ENCODE measurements at places on chromosomes 7 and 10. TPM values are rescaled to one million over a fixed set of nuclear protein-coding genes. Genes with fewer than 3 reads are reported as not detected.

- DNase-seq = no peak
Measured at GRCh38 chr7:4996696-4997222, 37.8 kb upstream of the MMD2 start.

DNA sequence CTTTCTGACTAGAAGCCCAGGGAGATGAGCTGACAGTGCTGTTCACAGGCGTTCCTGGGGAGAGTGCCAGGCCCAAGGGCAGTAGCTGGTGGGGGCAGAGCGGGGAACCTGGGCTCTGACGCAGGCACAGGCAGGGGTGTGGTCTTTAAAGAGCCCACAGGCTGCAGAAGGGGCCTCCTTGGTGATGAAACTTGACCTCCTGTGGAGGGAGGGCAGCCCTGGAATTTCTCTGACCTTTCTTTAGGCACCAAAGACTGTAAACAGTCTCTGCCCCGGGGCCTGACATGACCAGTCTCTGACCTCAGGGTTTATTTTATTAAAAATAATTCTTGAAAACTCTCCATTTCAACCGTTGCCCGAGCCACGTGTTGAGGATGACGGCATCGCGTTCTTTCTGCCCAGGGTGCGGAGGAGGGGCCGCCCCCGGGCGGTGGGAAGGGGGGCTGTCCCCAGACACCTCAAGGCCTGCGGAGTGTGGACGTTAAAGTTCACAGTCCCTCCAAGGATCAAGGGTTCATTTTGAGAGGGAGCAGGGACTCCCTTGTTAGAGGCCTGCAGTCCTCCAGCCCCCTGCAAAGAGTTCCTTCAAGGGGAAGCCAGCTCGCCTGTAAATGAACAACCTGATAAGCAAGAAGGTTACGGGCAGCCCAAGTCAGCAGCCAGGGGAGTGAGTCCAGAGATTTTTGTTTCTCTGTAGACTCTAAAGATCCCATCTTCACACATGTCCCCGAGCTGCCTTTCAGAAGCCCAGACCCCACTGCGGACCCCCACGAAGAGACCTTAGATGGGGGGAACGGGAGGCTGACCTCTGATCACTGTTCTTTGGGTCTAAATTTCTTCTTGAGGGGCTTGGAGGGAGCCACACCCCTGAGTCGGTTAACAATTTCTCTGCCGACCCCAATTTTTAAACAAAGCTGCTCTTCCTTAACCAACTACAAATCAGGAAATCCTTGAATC, 128.9 kb downstream of the VIPR2 start:
- DNase-seq = no peak

PAX4 gene
- total RNA-seq = not detected

ASB13 gene
- total RNA-seq = 22.4 TPM

Measured in kidney epithelial cell (primary cell).